Stimulated activated CD4-positive, alpha-beta T cell treated with anti-CD3 and anti-CD28 coated beads, Interleukin-1b, Interleukin-23, amount 100 ng/mL, for 1 hour (primary cell): ENCODE measurements at places on chromosomes 11 and 22.

GRCh38 chr11:70579316-70579955, 181.1 kb downstream of the CTTN start:
- no peak for DNase-seq

GRCh38 chr11:92107331-92107730, 117.3 kb upstream of the FAT3 start:
- no peak for DNase-seq

GRCh38 chr11:112637076-112637475, 324.1 kb upstream of the NCAM1 start:
- DNase-seq = no peak

- DNase-seq = no peak
Measured at GRCh38 chr22:47251911-47252310, 489.5 kb downstream of the TBC1D22A start.

DNA sequence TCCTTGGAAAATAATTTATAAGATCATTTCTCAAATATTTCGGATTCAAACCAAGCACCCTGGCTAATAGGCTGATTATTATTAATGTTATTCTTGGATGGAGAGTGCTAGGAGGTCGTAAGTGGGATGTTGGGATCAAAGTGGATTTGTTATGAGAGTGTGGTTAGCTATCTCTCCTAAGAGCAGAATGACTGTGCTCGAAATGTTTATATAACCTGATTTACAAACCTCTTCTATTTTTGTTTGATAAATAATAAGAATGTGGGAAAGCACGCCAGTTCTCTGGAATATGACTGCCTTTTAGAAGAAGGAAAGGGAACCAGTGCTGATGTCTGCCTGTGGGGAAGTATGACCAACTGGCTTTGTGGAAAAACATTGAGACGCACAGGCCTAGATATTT, 527.5 kb downstream of the NTM start:
- DNase-seq = no peak

GRCh38 chr11:116703421-116703820, 69.4 kb downstream of the BUD13 start:
- no peak for DNase-seq

DNA sequence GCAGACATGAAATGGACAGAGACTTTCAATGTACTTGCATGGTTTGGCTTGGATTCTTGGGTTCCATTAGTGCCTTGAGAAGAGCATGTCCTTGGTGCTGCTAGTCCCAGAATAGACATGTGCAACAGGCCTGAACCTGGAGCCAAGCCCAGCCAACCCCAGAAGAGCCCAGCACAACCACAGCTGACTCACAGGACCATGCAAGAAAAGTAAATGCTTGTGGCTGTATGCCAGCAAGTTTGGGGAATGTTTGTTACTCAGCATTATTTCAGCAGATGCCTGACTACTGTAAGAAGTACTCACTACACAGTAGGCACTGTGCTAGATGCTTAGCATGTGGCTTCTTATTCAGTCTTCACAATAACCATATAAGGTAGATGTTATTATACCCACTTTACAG, 39.2 kb upstream of the HMGXB4 start:
- DNase-seq = no peak

- no peak for DNase-seq
Measured at GRCh38 chr11:26493616-26494015, 78.4 kb downstream of the MUC15 start.

DNA sequence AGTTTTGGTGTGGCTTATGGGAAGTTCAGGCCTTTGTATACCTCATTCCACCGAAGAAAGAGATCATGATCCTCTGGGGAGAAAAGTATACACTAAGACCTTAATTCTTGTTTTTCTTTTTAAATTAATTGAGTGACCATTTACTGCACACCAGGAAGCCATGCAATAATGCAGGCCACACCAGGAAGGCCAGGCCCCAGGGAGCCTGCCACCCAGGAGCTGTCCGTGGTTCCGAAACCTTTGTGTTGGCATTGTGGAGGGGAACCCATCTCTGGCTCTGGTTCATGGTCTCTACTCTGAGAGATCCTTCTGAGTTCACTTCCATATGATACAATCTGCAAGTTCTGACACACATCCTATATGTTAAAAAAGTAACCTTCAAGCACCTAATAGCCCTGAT, 291.8 kb downstream of the MIAT start:
- DNase-seq = no peak

GRCh38 chr11:106821291-106821690, 197.0 kb downstream of the GUCY1A2 start:
- DNase-seq = no peak

GRCh38 chr22:25027959-25028840, 75.7 kb downstream of the KIAA1671 start:
- DNase-seq = no peak

- DNase-seq = no peak
Measured at GRCh38 chr11:85096939-85097338, 530.2 kb downstream of the DLG2 start.

- DNase-seq = no peak
Measured at GRCh38 chr11:121699801-121700200, 247.0 kb upstream of the SORL1-AS1 start.

GRCh38 chr11:86438685-86439084, 64.0 kb downstream of the CCDC81 start:
- no peak for DNase-seq

DNA sequence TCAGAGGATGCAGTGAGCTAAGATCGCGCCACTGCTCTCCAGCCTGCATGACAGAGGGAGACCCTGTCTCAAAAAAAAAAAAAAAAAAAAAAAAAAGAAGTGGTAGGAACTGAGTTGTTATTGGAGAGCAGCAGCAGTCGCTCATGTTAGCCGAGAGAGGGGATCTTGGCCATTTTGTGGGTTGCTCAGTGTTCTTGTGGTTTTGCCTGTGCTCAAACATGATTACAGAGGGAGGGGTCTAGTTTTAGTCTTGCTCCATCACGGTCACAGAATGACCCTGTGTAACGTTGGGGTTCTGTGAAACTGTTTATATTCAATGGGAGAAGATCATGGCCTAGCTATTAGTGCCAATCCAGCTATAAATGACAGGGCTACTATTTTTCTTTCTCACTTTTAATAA, 1.9 kb downstream of the DPAGT1 start:
- no peak for DNase-seq

DNA sequence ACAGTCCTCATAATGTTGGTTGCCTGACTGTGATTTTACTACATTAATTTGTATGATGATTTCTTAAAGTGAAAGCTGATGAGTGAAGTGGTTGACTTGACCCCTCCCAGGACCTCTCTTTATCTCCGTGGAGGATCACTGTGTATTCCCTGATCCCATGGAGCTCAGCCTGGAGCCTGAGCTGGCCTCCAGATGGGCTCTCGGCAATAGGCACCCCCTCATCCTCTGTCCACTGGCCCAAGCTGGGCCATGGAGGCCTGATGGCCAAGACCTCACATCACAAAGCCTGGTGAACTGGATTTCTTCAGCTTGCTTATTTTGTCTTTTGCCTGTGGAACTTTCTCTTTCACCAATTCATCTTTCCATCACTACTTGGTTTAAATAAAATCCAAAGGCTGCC, 75.2 kb downstream of the WNT11 start:
- DNase-seq = no peak

DNA sequence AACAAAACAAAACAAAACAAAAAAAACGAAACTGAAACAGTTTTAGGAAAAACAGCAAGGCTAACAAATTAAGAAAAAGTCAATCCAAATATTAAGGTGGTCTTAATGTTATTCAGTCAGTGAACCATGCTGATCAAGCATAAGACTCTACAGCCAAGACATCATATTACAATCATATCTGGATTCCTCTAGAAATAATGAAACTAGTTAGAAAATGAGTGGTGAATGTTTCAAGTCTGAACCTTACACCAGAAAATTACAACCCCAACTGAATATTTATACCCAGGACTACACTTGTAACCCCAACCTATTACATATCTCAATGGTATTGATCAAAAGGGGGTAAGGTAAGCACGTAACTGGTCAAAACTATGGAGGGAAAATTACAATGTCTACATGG, 48.8 kb downstream of the ACAT1 start:
- no peak for DNase-seq

DNA sequence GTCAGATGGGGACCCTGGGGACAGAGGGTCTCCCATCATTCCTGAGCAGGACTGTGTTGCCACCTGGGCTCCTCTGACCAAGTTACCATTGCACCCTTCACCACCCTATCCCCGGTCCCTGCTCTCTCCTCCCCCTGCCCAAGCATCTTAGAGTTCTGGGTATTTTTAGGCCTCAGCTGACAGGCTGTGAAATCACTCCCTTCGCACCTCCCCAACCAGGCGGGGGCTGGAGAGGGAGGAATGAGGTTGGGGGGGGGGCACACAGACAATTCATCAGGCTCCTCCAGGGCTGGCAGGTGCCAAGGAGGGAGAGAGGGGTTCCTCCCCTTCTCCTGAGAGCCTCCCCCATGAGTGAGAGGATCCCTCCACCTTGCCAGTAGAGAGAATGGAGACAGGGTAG, 9.0 kb downstream of the SYT7 start:
- DNase-seq = no peak

DNA sequence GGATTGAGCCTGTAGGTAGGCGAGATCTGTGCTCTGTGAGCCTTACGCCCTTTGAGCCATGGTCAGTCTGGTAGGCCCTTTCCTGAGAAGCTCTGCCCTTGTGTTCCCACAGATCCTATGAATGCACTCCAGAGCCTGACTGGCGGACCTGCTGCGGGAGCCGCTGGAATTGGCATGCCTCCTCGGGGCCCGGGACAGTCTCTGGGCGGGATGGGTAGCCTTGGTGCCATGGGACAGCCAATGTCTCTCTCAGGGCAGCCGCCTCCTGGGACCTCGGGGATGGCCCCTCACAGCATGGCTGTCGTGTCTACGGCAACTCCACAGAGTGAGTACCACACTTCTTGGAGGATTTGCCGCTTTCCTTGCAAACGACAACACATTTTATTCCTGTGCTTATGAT, 47.4 kb downstream of the MED15 start:
- no peak for DNase-seq

- no peak for DNase-seq
Measured at GRCh38 chr11:87265979-87266378, 228.2 kb downstream of the TMEM135 start.

- DNase-seq = no peak
Measured at GRCh38 chr11:132123449-132123848, 753.0 kb downstream of the NTM start.

GRCh38 chr11:121596195-121597155, 143.7 kb upstream of the SORL1-AS1 start:
- DNase-seq = no peak

- DNase-seq = peak; percentile 9
Measured at GRCh38 chr22:20268279-20269012, at the start of gene RTN4R. Gene RTN4R, minus strand, starts transcription at chr22:20268318. Its CDS starts 226 bp downstream, at chr22:20268092.

- peak; percentile 33 for DNase-seq
Measured at GRCh38 chr22:16917144-16918003, 90.6 kb downstream of the GAB4 start.

GRCh38 chr11:58919980-58920379, 19.3 kb upstream of the GLYATL1 start:
- DNase-seq = no peak
